ENCODE measurements at places on chromosomes 2 and 18.

- DNase-seq = no peak
Observed at GRCh38 chr2:201985728-201986462, 47.8 kb upstream of the FZD7 start.

DNA sequence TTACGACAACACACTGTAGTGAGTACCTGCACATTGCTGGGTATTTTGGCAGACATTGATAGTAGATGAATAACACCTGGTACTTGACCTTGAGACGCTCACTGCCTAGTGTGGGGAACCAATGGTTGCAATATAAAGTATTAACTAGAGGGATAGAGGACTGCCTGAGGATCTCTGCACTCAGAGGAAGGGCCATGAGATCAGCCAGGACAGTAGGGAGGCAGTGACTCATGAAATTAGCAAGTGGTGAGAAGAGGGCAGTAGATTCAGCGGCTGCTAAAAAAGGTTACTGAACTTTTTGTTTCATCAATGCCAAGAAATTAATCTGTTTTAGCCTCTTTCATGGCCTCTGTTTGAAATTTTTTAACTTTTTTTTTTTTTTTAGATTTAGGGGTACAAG, 250.8 kb upstream of the TCF4 start:
- no peak for DNase-seq

GRCh38 chr18:37560003-37560402, 5.6 kb downstream of the CELF4 start:
- no peak for DNase-seq

GRCh38 chr2:204495381-204495780, 49.9 kb upstream of the PARD3B start:
- no peak for DNase-seq

GRCh38 chr2:98539056-98539735, 69.1 kb downstream of the COA5 start:
- DNase-seq = no peak

DNA sequence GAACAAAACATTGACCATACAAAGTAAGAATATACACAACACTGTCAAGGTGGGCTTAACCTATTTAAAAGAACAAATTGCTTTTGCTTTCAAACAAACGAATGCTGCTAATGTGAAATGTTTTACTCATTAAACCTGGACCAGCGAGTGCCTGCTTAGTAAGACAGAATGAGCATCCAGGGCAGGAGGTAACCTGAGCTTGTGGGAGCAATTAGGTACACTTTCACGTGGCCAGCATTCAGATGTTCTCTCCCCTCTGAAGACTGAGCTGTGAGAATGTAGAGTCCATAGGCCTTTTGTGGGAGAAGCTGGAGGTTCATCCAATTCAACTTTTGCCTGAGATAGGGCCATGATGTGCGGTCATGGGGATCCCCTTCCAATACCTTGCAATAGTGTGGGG, 266.5 kb downstream of the TSN start:
- no peak for DNase-seq

- DNase-seq = no peak
Observed at GRCh38 chr18:8807488-8807805, 102.1 kb downstream of the MTCL1 start.

DNA sequence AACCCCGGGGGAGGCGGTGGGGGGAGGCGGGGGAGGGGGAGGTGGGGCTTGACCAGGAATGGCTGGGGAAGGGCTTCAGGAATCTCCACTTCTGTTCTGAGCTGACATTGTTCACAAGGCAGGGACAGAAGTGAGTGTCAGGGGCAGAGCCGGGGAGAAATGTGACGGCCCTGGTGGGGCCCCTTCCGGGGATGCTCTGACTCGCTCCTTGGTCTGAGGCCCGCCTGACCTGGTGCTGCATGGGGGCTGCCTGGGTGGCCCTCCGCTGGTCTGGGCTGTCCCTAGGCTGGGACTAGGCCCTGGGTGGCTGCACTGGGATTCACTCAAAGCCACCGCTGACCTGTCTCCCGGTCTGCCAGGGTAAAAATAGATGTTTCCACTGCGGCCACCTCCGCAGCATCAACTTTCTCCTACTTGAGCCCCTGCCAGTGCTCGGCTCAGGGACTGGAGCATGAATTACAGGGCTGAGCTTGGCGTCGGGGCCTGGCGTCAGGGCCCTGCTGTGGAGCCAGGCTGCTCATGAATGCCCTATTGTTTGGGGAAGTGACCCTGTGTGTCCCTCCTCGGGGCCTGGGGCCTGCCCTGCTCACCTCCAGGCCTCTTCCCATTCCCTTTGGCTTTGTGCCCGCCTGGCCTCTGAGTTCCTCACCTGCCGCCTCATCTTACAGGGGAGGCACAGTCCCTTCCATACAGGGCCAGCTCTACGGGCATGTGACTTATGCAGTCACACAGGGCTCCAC, 247.5 kb downstream of the DYSF start:
- no peak for DNase-seq

DNA sequence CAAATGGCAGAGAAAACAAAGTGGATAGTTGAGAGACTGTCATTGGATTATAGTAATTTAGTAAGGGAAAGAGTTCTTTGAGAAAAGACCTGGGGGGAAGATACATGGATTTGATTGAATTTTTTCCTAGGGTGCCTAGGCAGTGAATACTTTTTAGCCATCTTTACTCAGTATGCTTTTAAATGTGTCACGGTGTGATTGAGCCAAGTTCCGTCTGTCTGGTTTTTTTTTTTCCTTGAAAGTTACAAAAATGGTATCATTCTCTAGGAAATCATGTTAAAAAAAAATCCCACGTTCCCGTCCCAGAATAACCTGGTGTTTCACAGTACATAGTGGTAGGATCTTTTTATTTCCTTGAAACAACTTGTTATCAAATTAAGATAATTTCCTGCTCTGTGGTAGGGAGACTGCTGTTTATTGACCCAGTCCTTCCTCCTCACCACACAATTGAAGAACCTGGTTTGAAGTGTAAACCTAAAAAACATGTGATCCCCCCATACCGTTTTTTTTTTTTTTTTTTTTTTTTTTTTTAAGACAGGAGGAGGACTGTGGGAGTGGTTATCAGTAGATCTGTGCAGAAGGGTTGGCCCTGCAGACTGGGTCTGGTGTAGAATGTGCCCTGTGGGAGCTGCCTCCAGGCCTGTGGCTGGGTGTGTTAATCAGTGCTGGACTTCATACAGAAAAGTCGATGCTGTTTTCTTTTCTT, 55.1 kb downstream of the DGKD start:
- no peak for DNase-seq

DNA sequence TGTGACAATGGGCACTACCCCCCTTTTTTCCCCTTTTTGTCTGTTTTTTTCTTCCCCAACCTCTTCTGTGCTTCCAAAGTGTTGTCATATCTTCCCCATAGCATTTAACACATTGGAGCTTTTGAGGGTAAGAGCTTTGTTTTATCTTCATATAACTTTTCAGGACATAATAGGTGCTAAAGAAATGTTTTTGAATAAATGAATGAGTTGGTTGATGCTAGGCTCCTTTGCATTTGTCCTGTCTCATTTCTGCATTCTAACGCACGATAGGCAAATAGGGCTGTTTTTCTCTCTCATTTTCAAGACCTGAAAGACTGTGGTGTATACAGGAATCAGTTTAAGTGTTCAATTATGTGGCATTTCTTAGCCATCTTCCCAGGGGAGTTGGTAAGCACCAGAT, 832 bp upstream of the COPS7B start:
- no peak for DNase-seq

GRCh38 chr2:63649829-63650228, 61.1 kb downstream of the MDH1 start:
- no peak for DNase-seq

- DNase-seq = peak; percentile 68
Observed at GRCh38 chr2:240556553-240557100, 1.2 kb downstream of the ANKMY1 start.

DNA sequence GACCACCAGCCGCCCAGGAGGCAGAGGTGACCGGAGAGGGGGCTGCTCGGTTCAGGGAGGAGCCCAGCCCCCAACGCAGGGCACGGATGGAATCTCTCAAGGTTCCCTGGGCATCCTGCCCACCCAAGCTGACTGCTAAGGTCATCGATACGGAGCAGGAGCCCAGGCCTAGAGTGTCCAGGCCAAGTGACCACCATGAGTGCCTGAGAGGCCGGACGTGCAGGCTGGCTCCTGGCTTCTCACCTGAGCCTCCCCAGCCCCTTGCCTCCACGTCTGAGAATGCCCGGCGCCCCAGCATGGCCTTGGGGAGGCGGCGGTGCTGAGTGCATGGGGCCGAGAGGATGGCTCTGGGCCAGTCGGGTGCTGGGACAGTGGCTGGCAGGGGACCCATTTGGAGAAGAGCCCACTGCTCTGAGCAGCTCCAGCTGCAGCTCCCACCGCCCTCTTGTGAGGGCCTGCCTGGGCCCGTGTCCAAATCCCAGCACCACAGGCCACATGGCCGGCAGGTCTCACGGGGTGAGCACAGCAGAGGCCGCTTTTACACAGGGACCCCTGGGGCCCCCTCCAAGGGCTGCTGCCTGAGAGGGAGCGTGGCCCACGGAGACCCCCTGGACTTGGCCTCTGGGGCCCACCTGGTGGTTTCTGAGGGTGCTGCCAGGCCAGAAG, 102.8 kb upstream of the CTDP1 start:
- DNase-seq = no peak

GRCh38 chr2:181183878-181184542, 203.6 kb downstream of the UBE2E3 start:
- DNase-seq = no peak

DNA sequence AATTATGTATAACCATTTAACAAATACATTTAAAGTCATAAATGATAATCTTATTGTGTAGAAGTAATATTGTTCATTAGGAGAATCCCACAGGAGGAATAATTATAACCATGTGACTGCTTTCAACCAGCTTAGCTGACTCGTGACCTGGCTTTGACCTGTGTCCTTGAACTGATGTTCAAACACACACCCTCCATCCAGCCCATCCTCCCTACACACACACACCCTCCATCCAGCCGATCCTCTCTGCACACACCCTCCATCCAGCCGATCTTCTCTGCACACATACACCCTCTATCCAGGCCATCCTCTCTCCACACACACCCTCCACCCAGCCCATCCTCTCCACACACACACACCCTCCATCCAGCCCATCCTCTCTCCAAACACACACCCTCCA, 83.5 kb downstream of the EIPR1 start:
- DNase-seq = no peak

- DNase-seq = peak; percentile 15
Observed at GRCh38 chr2:238720232-238720672, 127.6 kb upstream of the TWIST2 start.

GRCh38 chr2:181170256-181170655, 189.9 kb downstream of the UBE2E3 start:
- no peak for DNase-seq

GRCh38 chr2:96256611-96257113, 9.1 kb downstream of the TMEM127 start:
- DNase-seq = no peak

- no peak for DNase-seq
Observed at GRCh38 chr2:84175970-84176369, 283.1 kb downstream of the SUCLG1 start.

DNA sequence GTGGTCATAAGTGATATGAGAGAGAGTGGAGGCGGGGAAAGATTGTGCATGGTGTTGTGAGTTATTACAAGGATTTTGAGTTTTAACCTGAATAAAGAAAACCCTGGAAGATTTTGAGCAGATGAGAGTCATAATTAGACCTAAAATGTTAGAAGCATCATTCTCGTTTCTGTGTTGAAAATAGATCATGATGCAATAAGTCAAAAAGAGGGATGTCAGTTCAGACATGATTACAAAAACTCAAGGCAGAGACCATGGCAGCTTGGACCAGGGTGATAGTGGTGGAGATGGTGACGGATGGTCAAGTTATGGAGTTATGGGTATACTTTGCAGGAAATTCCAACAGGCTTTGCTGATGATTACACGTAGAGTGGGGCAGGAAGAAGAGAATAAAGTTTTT, 267.2 kb downstream of the CDH20 start:
- no peak for DNase-seq

DNA sequence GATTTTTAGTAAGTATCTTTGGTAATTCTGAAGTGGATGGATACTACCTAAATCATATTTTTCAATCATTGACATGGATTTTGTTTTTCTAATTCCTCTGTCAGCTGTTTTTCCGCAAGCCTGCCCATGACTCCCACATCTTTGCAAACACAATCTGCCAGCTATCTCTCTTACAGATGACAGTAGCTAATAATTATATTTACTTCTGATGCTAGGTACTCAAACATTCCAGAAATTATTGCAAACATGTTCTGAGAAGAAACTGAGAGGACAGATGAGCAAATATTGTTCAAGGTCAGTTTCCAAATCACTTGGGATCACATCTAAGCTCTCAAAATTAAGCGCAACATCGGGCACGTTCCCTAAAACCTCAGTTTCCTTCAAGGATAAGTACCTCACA, 270.0 kb upstream of the CDH19 start:
- no peak for DNase-seq

GRCh38 chr2:177143444-177143843, 69.2 kb upstream of the HNRNPA3 start:
- no peak for DNase-seq

- no peak for DNase-seq
Observed at GRCh38 chr18:79502782-79503181, 107.1 kb downstream of the NFATC1 start.

- DNase-seq = no peak
Observed at GRCh38 chr2:74033375-74033774, 48.7 kb downstream of the TET3 start.

GRCh38 chr2:237691029-237691907, 63.9 kb downstream of the LRRFIP1 start:
- no peak for DNase-seq

DNA sequence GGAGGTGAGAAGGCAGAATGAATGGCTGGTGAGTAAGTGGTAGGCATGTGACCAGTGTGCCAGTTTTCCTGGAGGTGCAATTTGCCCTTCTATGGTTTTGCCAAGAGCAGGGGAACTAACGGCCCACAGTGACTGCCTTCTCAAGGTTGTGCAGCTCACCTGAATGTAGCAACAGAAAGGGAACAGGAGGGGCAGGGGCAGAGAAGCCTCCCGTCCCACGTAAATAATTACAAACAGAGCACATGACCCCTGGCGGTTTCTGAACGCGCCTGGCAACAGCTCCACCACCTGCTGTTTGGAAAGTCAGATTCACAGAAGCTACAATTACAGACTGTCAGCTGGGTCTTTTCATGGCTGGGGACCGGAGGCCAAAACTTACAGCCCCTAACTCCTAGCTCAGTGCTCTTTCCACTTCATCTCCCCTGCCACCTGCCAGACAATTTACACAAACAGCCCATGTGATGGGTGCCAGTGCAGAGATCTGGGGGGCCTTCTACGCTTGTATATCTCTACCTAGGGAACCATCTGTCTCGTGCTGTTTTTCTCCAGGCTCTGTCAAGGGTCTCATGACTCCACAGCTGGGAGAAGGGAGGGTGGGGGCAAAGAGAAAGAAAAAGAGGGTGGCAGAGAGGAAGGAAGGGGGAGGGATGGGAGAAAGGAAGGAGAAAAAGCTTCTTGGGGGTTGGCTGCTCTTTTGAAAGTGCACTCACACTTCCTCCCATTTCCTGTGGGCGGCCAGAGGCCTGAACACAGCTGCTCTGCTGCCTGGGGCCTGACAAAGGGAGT, 69.6 kb downstream of the POLR1A start:
- DNase-seq = peak; percentile 61

DNA sequence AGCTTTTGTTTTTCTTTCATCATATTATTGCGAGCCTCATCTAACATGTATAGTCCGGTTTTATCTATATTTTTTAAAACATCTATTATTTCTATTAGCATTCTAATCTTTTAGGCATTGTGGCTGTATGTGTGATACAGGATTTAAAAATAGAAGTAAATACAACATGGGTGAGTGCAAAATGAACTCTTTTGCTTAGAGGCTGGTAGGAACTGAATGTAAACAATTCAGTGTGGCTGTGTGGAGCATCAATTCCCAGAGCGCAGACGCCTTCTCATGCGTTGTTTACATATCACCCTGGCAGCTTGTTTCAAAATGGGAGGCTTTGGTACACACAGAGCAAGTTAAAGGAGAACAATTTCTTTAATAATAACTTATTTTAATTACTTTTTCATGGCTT, 836 bp downstream of the DTNA start:
- no peak for DNase-seq

Data from activated gamma-delta T cell treated with Interleukin-2 at 50 U/mL for 16 hours (primary cell).